ENCODE measurements at places on chromosomes 6 and 20.

- no peak for DNase-seq
Measured at GRCh38 chr6:42091718-42092023, 41.3 kb downstream of the TAF8 start.

DNA sequence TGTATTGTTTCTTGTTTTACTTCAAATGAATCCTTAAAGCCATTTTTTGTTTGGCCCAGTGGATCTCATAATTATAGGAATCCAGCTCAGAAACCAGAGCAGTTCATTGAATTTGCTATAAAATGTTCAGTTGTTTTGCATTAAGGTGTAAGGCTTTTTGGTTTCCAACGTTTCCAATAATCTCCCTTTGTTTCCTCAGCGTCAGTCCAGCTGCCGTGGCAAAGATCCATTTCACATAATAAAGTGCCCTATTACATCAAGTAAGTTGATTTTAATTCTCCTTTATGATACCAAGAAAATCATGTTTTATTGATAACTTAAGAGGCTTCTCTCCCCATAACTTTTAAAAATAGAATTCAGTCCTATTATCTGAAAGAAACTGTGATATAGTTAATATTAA, 472.6 kb downstream of the UTRN start:
- no peak for DNase-seq

DNA sequence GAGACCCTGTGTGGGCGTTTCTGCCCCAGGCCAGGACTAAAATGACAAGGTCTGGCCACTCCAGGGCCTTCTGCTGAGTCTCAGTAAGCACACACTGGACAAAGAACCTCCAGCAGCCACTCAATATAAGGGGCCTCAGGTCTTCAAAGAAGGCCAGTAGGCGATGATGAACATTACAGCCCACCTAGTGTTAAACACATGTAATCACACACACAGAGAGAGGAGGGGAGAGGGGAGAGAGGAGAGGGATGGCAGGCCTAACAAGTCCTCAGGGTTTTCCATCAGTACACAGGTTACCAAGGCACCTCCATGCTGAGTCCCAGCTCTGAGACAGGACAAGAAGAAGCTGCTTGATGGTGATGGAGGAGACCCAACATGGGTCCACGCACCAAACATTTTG, 325.6 kb downstream of the PTPRT start:
- no peak for DNase-seq

GRCh38 chr20:64143018-64143801, 21.0 kb upstream of the MYT1 start:
- no peak for DNase-seq

DNA sequence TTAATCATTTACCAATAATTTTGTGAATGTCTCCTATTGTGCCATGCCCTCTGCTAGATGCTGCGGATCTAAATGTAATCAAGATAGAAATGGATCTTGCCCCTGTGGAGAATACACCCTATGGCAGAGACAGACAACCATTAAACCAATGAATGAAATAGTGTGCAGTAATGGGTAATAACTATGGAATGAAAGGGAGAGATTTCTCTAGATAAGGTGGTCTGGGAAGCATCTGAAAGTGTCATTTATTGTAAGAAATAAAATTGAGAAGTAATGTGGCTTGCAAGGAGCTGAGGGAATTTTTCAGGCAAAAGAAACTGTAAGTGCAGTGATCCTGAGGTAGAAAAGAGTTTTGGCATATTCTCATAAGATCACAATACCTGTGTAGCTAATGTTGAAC, 430.0 kb downstream of the LMBRD1 start:
- no peak for DNase-seq

DNA sequence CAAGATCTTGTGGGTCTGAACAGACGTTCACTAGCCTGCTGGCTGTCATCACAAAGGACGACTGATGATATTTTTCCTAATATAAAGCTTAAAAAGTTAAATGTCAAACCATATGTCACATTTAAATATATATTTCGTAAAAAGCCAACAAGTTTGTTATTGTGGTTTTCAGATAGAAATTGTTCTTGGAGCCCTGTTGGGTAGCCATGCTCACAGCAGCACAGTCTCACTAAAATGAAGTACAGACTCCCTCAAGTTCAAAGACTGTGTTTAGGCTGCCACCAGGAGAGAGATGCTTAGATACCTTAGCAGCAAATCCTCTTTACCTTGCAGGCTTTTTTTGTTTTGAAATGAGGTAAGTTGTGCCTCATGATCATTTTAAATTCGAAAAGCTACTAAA, 17.8 kb downstream of the EEF1E1 start:
- DNase-seq = no peak

DNA sequence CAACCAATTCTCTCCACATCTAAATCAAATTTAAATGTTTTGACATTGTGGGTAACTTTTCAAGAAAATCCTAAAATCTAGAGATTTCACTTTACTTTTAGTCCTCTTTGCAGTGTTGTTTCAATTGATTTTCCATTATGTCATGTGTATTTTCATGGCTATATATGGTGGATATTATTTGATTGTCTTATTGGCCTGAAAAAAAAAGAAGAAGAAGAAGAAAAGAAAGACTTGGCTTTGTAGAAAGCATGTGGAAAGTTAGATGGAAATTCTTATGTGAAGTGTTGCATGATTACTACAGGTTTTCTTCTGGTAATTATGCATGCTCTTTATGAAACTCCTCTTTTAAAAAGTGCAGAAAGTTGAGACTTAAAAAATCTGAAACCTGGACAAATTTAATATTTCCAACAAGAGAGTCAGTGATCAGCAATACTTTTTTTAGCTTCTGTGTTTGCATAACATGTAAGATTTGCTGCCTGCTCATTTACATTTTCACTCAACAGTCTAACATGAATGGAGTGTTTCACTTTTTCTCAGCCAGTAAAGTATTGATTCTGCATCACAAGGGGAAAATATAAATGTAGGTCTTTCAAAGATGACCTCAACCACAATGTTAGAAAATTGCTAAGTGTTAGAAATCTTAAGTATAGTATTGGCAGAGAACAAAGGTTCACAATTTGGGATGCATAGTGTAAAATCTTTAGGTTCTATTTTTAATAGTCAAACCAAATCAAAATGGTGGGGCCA, 438.7 kb downstream of the BCKDHB start:
- DNase-seq = no peak

All from mucosa of gallbladder (tissue), 1 donor.